ENCODE measurements at places on chromosomes 5 and 9. TPM values are rescaled to one million over a fixed set of nuclear protein-coding genes. Genes with fewer than 3 reads are reported as not detected.

PCDHA11 gene
- total RNA-seq, result not detected

- no peak for DNase-seq
Observed at GRCh38 chr5:141260458-141261237, 15.5 kb downstream of the PCDHB15 start.

GABRA1 gene
- not detected for total RNA-seq

GRCh38 chr5:19866090-19866450, 121.9 kb downstream of the CDH18 start:
- DNase-seq, result no peak

GRCh38 chr9:78213712-78214111, 22.2 kb upstream of the CEP78 start:
- DNase-seq, result no peak

GRCh38 chr5:143716881-143717280, 95.1 kb upstream of the HMHB1 start:
- DNase-seq, result no peak

C1QTNF3 gene
- 10.5 TPM for total RNA-seq

PCDHGA9 gene
- 4.5 TPM for total RNA-seq

DNA sequence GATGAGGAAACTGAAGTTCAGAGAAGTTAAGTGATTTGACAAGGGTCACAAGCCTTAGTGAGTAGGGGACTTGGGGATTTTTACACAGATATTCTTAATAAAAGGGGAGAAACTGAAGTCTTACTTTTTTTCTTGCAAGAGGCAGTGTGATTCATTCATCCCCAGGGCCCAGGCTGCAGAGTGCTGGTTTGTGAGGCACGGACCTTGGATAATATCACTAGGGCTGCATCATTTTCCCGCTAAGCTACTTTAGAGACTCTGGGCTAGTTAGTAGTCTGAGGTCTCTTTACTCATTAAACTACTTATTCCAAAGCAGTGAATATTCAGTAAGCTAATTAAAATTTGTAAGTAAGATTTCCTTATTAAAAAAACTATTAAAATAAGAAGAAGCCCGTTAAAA, 195.0 kb downstream of the PBX3 start:
- no peak for DNase-seq

DNA sequence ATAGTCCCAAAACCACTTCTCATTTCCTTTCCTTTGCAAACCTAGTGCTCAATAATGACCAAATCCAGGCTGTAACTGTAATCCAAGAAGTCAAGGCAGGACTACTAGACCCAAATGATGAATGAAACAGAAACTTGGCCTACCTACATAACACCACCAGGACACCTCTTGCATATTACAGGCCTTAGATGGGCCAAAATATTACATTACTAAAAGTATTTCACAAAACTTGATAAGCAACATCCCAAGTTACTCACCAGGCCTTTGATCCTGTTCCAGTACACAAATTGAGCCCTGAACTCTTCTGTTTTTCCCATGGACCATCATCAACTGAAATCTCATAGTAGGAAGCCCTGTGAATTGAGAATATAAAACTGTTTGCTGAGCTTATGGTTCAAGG, 34.8 kb downstream of the NADK2 start:
- DNase-seq, result no peak

DNA sequence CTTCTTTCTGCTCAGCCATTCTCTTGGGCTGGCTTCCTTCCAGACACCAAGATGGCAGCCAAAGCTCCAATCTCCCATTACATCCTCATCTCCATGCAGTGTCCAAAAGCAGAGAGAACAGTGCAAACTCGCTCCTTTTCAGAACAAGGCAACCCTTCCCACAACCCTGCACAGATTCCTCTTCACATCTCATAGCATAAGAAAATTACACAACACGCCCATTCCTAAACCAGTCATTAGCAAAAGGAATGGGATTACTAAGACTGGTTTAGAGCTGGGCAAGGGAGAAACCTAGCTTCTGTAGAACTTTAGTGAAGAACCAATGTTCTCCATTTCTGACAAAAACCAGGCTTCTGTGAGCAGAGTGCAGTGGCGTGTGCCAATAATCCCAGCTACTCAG, 51.5 kb upstream of the CTNNA1 start:
- DNase-seq, result no peak

- DNase-seq, result no peak
Observed at GRCh38 chr5:95619096-95619495, 791 bp upstream of the GPR150 start.

GRCh38 chr5:113020461-113021273, 44.1 kb downstream of the DCP2 start:
- DNase-seq, result peak; percentile 79

DNA sequence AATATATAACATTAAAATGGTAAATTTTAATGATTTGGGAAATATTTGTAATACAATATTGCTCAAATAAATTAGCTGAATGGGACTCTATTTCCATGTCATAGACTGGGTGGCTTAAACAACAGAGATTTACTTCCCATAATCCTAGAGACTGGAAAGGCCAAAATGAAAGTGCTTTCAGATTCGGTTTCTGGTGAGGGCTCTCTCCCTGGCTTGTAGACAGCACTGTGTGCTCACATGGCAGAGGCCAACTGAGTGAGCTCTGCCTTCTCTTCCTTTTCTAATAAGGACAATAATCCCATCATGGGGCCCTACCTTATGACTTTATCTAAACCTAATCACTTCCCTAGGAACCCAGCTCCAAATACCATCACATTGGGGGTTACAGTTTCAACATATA, 196.2 kb downstream of the MARCHF11 start:
- no peak for DNase-seq

GRCh38 chr5:127571314-127572131, 54.1 kb downstream of the PRRC1 start:
- DNase-seq, result no peak

GRCh38 chr9:22116758-22117157, 107.7 kb upstream of the CDKN2B start:
- DNase-seq, result no peak

DNA sequence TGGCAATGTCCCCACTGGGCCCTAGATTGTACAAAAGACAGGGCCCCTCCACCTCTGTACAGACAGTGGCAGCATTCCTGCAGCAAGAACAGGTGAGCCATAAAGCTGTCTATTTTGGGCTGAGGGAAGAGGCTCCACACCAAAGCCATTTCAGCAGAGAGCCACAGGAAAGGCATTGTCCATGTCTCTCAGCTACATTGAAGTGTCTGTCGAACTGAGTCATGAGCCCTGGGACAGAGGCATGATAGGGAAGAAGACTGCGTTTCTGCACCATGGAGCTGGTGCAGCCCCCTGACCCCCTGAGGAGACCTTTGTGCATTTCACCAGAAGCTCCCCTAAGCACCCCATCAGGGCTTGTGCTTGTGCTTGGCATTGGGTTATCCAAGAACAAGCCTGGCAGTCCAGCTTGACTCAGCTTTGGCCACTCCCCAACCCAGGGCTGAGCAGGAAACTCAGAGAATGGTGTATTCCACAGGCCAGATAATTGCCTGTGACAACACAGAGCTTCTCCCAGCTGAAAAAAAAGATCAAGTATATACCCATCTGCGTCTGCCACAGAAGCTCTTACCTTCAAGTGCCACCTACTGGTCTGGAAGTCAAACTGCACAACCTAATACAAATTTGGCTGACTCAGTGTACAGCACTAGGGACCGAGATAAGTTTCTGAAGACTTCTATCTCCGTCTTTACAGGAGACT, 5.9 kb upstream of the FRMD3 start:
- peak; percentile 50 for DNase-seq

DNA sequence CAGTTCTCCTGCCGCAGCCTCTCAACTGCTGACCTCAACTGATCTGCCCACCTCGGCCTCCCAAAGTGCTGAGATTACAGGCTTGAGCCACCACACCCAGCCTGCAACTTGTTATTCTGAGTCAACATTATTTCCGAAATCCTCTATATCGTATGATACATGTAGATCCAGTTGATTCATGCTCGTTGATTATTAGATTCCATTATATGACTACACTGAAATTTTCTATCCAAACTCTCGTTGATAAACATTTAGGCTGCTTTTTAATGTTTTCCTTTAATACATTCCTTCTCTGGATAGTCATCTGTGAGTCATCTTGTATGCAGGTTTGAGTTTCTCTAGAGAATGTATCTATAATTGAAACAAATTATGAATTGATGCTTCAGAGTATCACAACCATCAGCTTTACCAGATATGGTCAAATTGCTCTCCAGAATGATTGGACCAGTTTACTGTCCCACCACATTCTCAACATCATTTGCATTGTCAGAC, 4.1 kb downstream of the CDK7 start:
- no peak for DNase-seq

- no peak for DNase-seq
Observed at GRCh38 chr9:126379661-126380360, 53.2 kb downstream of the MVB12B start.

NEUROG1 gene
- not detected for total RNA-seq

EXOSC2 gene
- 17.4 TPM for total RNA-seq

PCDH12 gene
- total RNA-seq, result 67.3 TPM

FOXD1 gene
- 10.8 TPM for total RNA-seq

GRCh38 chr9:132637351-132637750, 32.4 kb downstream of the DDX31 start:
- DNase-seq, result no peak

DNA sequence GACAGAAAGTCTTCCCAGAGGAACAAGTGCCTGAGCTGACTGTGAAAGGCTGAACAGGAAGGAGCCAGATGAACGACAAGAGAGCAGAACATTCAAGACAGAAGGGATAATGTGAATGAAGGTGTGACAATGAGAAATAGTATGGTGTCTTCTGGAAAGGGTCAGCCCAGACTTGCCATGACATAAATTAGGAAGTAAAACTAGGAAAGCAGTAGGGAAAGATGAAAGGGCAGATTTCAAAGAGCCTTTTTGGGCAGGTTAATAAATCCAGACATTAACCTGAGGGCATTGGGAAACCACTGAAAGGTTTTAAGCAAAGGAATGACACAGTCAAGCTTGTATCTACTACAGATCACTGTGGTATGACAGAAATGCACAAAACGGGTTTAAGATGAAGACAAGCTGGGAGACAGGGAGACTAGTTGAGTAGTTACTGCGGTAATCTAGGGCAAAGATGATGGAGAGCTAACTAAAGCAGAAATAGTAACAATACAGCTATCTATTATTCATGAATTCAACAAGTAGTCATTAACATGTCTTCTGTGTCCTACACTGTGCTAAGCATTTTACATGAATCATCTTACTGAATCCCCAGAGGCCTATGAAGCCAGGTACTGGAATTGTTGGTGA, 580.9 kb upstream of the WWC1 start:
- DNase-seq, result no peak

DNA sequence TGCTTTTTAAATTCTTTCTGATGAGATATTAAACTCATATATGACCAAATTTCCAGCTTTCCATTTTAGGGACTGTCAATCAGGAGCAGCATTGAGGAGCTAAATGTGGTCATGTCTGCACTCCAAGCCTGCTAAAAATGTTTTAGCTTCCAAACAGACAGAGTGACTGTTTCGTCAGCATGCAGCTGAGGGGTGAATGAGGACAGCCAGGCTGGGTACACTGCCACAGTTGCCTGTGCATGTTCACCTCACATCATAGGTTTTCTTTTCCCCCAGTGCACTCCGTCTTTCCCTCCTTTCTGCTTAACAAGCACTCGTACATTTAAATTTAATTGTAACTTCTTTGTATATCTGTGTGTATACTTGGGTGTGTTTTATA, 138.1 kb downstream of the ARRDC3 start:
- DNase-seq, result no peak

ARL14EPL gene
- total RNA-seq, result not detected
